ENCODE measurements at places on chromosomes 3 and 15.

- no peak for DNase-seq
These were observed 84.9 kb upstream of the LRRFIP2 start for GRCh38 chr3:37259291-37259690.

DNA sequence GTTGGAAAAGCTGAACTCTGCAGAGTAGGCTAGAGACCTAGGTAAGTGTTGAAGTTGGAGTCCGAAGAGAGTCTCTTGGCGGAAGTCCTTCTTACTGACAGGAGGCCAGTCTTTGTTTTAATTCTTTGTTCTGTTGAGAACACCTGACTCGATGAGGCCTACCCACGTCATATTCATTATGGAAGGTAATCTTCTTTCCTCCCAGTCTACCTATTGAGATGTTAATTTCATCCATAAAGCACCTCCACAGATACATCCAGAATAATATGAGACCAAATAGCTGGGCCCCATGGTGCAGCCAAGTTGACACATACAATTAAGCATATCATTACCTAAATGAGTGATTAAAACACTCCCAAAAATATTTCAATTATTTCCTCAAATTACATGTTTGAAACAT lies 515.5 kb downstream of the CADM2 start:
- DNase-seq = no peak

DNA sequence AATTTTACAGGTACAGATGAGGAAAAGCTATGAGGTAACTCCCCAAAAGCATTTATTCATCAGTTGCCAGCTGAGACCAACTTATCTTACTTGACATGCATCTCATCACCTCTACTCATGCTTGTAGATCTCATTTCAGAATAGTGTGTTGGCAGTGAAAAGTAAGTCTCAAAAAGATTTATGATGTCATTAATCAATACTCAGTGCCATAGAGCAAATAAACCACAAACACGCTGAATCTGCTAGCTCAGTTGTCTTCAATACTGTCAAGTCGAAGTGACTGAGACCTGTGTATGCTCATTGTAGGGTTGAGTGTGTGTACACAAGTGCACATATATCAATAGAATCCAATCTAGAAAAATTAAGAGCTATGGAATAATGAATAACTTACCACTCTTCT lies 413.5 kb downstream of the CNTN3 start:
- DNase-seq = no peak

GRCh38 chr3:63945558-63946096 lies 33.4 kb upstream of the SCAANT1 start:
- no peak for DNase-seq

DNA sequence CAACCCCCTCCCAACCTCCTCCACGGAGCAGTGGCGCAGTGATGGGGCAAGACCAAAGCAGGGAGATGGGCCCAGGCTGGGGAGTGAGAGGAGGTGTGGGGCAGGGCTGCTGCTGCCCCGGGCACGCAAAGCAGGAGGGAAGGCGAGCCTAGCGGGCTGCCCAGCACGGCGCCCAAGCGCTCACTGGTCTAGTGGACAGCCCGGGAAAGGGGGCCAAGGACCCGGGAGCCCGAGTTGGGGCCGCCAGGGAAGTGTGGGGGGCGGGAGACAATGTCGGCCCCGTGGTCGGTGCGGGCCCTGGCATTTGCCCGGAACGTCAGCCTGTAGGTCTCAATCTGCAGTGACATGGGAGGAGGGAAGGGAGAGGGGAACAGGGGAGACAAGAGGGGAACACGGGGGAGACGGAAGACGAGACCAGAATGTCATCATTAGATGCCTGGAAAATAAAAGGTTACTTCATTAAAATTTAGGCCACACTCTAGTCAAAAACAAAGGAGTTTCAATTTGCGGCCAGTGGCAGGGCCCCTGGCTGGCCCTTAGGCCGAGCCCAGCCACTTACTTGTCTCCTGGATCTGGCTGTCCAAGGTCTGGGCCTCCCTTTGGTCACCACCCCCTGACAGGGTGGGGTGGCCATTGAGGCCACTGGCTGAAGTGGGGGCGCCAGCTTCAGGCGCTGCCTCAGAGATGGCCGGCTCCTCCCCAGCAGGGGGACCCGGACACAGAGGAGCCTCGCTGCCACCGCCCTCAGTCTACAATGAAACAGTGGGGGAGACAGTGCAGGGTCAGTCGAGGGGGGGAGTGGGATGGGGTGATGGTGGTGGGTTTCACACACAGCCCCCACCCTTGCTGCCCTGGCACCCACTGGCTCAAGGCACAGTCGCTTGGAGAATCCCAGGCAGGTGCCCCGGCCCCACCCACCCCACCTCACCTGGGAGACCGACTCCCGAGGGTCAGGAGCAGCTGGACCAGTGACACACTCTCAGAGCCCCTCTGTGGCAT lies 50.0 kb downstream of the DHX30 start:
- DNase-seq = no peak

GRCh38 chr3:197007953-197008352 lies 21.7 kb downstream of the MELTF start:
- DNase-seq = no peak

- no peak for DNase-seq
These were observed 15.6 kb upstream of the UBE2Q2 start for GRCh38 chr15:75827691-75828090.

- no peak for DNase-seq
These were observed 6.0 kb downstream of the SETD5 start for GRCh38 chr3:9403463-9403862.

- DNase-seq = no peak
These were observed 7.6 kb downstream of the NR1D2 start for GRCh38 chr3:23952646-23953045.

DNA sequence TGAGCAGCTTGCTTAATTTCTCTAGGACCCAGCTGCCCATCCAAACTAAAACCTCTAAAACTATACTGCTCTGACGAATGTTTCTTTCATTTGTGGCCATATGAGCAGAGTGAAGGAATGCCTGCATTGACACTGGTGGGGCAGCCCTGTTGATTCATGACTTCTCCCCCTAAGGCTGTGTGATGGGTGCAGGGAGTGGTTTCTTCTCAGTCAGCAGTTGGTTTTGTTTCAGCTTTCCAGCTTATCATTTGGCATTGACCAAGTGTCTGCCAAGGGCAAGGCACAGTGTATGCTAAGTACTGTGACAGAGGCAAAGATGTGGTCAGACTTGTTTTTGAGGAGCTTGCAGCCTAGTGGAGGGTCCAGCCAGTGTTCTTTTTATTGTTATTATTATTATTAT lies 4.7 kb downstream of the ABHD6 start:
- DNase-seq = no peak

All from LoVo (cell line).